ENCODE measurements at places on chromosomes 4 and X.
A peak's percentile ranks its signal among the peaks of the same experiment; 100 is the strongest.

GRCh38 chr4:149017002-149017734, 575.0 kb upstream of the NR3C2 start:
- no peak for DNase-seq

- no peak for DNase-seq
These were observed 22.3 kb downstream of the DAPP1 start for GRCh38 chr4:99838927-99839326.

DNA sequence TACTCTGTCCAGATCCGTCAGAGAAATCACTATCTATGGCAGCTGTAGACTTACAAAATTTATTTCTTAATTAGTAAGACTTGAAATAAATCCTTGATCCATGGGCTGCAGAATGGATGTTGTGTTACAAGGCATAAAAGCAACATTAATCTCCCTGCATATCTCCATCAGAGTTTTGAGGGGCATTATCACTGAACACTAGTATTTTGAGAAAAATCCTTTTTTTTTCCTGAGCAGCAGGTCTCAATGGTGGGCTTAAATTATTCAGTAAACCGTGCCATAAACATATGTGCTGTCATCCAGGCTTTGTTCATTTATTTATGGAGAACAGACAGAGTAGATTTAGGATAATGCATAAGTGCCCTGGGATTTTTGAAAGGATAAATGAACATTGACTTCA, 457.9 kb upstream of the CTSO start:
- DNase-seq = no peak

DNA sequence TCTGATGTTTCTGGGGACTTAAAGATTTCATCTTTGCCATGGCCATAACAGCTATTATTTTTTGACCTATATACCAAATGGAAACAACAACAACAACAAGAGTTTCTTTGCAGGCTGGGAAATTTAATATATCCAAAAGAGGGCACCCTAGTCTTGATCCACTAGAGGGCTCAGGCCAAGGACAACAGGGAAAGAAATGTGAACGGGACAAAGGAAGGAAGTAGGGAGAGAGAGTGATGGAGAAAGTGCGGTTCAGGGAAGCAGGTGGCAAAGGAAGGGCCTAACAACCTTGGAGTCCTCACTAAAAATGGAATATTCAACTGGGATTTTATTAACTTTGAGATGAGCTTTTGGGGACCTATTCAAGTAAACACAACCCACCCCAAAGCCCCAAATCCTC, 67.8 kb upstream of the SCML1 start:
- no peak for DNase-seq

DNA sequence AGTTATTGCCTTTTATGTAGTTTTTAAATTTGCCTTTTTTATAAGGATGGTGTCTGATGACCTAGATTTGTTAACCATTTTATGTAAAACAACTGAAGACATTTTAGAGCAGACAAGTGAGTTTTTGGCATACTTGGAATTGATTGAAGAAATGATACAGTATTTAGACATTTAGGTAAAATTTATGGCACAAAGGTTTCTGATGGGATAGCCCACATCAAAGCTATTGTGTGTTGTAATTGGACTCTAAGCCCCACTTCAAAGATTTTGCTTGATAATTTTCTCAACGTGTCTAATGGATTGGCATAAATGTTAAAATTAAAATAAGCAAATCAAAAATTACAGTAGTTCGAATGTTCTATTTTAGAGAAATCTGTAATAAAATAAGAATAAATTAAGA, 17.6 kb downstream of the EPGN start:
- no peak for DNase-seq

DNA sequence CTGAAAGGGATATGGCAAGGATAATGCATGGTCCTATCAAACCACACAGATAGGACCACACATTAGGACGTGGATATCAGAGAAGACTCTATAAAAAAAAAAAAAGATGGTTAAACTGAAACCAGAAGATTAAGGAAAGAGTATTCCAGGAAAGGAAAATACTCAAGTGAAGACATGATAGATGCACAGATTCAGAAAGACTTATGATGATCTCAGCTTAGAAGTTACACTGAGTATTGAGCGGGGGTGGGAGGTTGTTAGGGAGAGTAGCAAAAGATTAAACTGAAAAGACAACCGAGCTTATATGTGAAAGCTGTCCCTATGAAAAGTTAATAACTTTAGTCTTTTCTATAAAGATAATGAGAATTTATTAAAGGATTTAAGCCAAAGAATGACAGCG, 211.0 kb upstream of the EMCN start:
- no peak for DNase-seq

DNA sequence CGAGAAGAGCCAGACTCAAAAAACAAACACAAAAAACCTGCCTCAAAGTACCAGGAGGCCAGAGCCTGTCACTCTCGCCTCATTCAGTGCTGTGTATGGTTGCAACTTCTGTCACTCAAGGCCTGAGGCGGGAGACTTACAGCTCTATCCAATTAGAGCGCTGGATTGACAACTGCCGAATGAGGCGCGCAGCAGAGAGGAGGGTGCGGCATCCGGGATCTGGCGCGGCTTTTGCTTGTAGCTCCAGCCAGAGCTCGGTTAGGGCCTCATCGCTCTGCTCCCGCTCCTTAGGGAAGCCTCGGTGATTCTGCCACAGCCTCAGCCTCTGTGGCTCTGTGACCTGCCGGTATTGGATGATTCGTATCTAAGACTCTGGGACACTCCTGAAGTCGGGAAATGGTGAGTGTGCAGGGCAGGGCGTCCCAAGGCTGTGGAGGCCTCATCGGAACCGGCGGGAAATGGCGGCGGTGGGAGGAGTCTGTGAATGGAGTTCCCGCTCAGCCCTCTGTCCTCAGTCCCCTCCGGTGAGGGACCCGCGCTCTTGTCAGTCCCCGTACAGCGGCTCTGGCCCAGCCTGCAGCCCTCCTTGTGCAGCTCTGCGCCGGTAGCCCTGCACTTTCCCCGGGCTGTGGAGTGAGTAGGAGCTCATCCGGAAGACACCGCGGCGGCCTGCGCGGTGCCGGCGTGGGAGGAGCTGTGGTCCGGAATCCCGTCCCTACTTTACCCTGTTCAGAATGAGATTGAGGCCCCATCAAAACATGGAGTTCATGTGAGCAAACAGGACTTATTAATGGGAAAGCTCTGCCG, at the start of gene ZNF718:
Gene ZNF718, plus strand, starts transcription at position 227 of the 807 bp plus-strand sequence. Its CDS starts 170 bp downstream, at position 397.
- peak; percentile 91 for DNase-seq

GRCh38 chrX:16946971-16947562, 609 bp downstream of the REPS2 start:
- DNase-seq = peak; percentile 0

DNA sequence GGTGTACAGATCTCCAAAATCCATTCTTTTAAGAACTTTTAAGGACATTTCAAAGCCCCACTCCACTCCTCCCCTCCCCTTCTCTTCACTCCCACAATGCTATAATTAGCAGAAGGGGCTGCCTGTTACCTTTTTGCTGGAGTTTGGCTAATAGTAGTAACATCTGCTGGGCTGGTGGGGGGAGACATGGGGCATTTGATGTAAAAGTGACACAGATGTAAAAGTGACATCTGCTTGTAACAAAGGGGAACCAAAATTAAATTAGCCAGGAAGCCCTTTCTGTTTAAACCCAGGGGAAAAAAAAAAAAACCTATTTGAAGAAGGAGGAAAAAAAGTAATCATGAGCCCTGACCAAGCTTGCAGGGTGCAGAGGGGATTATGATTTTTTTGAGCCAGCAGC, 5.4 kb upstream of the PHOX2B start:
- no peak for DNase-seq

- DNase-seq = no peak
These were observed 98.3 kb upstream of the ATOH1 start for GRCh38 chr4:93730251-93730650.

DNA sequence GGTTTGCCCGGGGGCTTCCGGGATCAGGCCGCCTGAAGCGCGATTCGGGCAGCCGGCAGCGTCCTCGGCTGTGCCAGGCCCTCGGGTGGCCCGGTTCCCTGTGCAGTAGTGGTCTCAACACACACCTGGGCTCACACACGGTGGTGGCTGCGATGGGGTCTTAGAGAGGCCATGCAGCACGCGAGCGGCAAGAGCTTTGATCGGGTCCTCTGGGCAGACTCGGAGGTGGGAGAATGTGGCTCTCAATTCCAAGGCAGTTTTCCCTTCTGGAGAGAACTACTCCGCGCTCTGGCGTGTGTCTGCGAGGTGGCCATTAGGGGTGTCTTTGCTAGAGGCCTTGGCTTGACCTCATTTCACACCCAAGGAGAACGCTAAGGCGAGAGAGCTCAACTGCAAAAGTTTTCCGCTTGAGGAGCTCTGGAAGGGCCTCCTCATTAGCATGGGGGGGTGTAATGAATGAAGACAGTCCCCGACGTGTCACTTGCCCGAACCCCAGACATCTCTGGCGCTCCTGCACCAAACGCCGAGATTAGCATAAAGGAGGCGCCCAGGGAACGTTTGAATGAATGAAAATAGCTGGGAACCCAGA, 771 bp upstream of the RBPJ start:
- DNase-seq = peak; percentile 48

DNA sequence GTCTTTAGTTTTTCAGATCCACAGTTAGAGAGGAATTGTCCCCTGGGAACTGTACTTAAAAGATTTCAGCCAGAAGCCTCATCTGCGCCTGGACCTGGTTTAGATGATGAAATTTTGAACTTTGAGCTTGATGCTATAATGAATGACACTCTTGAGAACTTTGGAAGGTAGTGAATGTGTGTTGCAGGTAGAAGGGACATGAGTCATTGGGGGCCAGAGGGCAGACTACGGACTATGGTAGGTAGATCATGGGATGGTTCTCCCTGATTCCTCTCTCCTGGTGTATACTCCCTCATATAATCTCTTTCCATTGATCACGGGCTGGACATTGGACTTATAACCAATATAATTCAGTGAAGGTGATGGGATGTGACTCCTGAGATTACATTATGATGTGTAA, 38.9 kb upstream of the GLRA3 start:
- DNase-seq = no peak

- no peak for DNase-seq
These were observed 964 bp upstream of the GPR82 start for GRCh38 chrX:41722816-41723618.

- no peak for DNase-seq
These were observed 19.7 kb downstream of the TMEM131L start for GRCh38 chr4:153485860-153486259.

GRCh38 chr4:41396869-41397268, 140.1 kb downstream of the UCHL1 start:
- no peak for DNase-seq

DNA sequence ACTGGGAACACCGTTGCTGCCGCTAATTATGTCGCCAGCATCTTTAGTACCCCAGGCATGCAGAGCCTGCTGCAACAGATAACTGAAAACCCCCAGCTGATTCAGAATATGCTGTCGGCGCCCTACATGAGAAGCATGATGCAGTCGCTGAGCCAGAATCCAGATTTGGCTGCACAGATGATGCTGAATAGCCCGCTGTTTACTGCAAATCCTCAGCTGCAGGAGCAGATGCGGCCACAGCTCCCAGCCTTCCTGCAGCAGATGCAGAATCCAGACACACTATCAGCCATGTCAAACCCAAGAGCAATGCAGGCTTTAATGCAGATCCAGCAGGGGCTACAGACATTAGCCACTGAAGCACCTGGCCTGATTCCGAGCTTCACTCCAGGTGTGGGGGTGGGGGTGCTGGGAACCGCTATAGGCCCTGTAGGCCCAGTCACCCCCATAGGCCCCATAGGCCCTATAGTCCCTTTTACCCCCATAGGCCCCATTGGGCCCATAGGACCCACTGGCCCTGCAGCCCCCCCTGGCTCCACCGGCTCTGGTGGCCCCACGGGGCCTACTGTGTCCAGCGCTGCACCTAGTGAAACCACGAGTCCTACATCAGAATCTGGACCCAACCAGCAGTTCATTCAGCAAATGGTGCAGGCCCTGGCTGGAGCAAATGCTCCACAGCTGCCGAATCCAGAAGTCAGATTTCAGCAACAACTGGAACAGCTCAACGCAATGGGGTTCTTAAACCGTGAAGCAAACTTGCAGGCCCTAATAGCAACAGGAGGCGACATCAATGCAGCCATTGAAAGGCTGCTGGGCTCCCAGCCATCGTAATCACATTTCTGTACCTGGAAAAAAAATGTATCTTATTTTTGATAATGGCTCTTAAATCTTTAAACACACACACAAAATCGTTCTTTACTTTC, 1.8 kb downstream of the UBQLN2 start:
- no peak for DNase-seq

- DNase-seq = no peak
These were observed 37.6 kb upstream of the FAM156A start for GRCh38 chrX:52995987-52996331.

DNA sequence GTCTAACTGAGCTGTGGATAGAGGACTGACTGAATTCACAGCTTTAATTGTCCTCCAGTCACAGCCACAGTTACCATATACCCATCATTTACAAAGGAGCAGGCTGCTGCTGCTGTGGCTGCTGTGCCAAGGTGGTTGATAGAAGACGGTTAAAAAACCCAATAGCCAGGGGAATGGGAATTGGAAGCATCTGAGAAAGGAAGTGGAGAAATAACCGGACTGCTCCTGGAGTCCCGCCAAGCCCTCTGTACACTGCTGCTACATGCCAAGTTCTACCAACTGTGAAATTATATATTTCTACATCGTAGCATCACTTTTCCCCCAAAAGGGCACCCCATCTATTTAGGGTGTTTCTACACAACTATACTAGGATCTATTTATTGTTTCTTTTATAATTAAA, 279.7 kb upstream of the ARX start:
- no peak for DNase-seq

GRCh38 chr4:132737344-132737743, 411.8 kb upstream of the PCDH10 start:
- DNase-seq = no peak

- DNase-seq = no peak
These were observed 73.9 kb upstream of the HGFAC start for GRCh38 chr4:3367866-3368265.

DNA sequence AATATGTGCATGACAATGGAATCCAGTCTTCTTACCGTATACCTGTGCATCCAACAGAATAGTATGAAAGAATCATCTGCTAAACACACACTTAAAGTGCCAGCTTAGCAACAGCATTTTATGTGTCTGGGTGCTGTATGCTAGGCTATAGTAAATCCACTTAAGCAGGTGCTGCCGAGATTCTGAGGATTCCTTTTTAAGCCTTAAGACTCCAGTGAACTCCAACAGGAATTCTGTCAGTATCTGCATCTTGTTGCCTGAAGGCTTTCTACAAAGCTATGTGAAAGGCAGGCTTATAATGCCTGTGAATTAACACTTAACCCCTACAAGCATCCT, 1076.4 kb upstream of the PABPC4L start:
- no peak for DNase-seq

GRCh38 chr4:80266902-80267380, 477 bp downstream of the FGF5 start:
- DNase-seq = no peak

All from stimulated activated CD4-positive, alpha-beta T cell treated with anti-CD3 and anti-CD28 coated beads, Interleukin-4, amount 100 ng/mL, for 4 hours (primary cell).